CD4-positive, alpha-beta T cell (primary cell): ENCODE measurements at places on chromosomes 4 and X. TPM values are rescaled to one million over a fixed set of nuclear protein-coding genes. Genes with fewer than 3 reads are reported as not detected.

DNA sequence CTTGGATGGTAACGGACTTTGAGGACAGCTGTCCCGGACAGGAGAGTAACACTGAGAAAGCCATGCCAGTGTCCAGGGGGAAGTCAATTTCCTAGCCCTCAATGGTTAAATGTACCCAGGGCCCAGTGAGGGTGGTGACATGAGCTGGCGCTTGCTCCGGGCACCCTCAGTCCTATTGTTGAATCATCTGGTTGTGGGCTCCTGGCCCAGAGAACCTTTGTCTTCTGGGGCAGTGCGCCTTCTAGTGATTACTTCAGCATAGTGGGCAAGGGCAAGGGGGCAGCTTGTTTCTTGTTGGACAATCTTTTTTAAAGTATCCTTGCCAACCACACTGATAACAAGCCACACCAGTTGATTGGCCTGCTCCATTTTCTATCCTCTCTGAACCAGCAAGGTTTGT is 30.9 kb upstream of the TRPC5 start:
- no peak for DNase-seq

DNA sequence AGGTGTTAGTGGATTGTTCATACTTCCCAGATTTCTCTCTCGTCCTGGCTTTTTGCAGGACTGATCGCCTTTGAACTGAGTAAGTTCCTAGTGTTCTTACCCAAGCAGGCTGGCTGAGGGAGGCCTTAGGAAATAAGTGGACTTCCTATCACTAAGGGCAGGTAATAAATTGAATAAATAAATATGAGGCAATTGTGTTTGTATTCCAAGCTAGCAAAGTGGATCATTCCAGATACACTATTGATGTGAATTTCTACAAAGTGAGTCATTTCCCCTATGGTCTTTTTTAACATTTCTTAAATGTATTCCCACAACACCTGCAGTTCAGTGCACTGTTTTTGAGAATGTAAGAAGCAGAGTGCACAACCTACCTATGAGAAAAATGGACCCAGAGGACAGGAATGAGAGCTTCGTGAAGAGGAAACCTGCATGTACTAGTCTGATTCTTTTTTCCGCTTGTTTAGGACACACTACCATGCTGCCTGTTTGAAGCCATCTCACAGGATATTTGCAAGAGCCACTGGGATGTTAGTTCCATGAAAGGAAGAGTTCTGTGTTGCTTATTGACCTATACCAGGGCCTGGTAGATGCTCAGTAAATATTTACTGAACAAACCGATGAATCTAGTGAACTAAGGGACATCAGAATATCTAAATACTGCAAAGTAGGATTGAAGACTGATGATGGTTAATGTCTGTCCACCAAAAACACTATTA is 29.0 kb upstream of the SMAD1 start:
- DNase-seq = no peak

- DNase-seq = no peak
These were observed 11.3 kb downstream of the AREG start for GRCh38 chr4:74456056-74456744.

GAGE1 gene
- total RNA-seq = not detected

DNA sequence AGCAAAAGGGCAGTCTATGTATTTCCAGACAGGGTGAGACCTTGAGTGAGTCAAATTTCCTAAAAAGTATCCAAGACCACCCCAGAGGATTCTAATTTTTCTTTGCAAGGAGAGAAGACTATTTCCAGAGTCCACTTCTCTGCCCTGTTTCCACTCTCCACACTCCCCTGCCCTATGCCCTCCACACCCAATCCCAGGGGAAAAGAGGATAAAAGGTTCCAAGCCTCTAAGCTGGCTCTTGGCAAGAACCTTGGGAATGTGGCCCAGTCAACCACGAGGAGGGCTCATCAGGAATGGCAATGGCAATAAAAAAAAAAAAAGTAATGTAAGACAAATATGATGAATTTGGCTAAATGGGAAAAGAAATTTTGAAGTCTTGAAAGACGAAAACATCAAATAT is 65.9 kb downstream of the SRPX start:
- no peak for DNase-seq

DNA sequence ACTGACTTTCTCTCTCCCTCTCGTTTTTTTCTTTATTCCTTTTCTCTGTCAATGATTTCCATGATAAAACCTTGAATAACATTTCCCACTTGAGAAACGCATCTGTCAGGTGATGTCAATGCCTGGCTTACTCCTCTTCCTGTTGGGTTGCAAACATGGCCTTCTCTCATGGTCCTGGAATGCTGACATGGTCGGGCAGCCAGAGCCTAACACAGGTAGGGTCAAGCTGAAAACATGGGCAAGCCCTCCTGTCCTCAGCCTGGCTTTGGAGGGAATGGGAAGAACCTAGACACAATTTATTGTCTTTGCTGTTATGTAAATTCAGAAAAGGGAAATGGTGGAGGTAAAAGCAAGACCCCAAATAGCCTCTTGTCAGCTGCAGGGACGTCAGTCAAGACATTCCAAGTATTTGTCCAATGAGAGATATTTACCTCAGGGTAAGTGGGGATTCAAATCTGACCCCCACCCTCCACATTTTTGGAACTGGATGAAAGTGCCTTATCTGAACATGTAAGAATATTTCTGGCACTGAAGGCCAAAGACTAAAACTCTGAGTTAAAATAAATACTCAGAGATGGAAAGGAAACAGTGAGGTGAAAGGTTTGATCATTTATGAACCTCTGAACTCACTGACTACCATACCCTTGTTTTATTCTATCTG is 473.8 kb downstream of the SPRY1 start:
- no peak for DNase-seq

DNA sequence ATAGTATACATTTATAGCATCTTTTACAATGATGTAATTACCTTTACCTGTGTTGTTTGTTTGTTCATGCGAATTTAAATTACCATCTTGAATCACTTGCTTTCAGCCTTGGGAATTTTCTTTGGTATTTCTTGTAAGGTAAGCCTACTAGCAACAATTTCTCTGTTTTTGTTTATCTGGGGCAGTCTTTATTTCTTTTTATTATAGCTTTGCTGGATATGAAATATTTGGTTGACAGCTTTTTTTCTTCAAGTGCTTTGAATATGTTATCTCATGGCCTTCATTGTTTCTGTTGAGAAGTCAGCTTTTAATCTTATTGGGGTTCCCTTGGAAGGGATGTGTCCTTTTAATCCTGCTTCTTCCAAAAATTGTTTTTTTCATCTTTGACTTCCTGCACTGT is 292.8 kb upstream of the EDA2R start:
- DNase-seq = no peak

EGFL6 gene
- total RNA-seq = not detected

DNA sequence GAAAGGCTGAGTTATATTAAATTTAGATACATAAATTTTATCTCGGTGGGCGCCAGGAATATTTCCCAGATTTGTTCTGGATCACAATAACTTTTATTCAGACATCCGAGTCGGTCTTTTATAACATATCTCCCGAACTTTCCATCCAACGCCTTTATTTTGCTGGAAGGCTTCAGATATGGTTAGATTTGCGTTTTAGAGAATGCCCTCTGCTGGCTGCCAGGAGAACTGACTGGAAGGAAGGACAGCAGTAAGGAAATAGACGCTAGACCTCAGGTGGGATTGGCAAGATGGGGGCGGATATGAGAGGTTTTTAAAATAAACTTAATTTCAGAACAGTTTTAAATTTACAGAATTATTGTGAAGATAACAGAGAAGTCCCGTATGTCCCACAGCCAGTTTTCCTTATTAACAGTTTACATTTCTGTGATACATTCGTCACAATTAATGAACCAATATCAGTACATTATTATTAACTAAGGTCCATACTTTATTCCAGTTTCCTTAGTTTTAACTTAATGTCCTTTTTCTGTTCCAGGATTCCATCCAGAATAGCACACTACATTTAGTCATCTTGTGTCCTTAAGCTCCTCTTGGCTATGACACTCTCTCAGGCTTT is 4.6 kb upstream of the KANTR start:
- DNase-seq = no peak

DNA sequence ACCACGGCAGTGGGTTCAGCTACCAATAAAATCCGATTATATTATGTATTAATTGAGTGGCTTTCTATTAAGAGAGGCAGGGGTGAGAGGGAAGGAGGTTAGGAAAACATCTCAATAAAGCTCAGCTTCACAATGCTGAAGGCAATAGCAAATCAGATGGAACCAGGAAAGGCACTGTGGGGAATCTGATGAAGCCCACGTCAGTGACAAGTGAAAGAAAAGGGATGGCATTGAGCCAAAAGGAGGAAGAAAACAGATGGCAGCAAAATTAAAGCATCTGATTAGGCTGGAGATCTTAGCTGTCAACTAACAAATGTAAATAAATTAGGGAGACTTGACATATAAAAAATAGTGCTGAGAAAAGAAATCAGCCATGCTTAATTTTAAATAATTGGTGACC is 180.9 kb downstream of the RASL11B start:
- DNase-seq = no peak

SSX1 gene
- not detected for total RNA-seq

GRCh38 chr4:166064721-166065120 is 191.7 kb downstream of the TLL1 start:
- no peak for DNase-seq

GRCh38 chr4:107034091-107034995 is 1.8 kb downstream of the DKK2 start:
- no peak for DNase-seq

SPANXC gene
- total RNA-seq = not detected

KIAA1210 gene
- total RNA-seq = not detected
